ENCODE measurements at places on chromosomes 5 and 9.

DNA sequence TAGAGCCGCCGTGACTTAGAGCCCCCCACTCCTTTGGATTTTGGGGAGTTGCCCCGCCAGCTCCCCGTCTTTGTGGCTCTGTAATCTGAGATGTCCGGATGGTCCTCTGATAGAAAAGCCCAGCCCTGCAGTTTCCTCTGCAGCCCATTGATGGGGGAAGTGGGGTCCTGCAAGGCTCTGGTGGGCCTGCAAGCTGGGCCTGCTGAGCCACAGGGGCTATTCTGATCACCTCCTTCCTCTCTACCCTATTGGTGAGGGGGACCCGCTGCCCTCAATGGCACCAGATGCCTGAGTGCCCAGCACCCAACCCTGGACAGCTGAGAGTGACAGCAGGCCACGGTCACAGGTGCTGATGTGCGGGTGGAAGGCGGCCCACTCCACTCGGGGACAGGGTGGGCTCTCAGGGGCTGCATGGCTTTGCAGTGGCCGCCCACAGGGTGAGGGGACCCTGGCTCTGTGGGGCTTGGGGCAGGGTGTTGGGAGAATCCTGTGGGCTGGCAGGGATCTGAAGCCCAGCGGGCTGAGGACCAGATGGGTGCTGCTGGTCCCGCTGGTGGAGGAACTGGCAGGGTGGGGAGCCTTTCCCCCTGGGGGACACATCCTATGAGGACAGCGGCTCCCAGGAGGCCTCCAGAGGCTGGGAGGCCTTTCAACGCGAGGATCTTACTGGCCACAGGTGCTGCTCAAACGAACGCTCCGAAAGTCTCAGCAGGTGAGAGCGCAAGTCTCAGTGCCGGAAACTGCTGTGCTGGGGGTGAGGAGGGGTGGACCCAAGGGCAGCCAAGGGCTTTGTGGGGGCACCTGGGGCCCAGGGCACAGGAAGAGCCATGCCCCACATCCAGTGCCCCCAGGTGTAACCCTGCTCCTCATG is 30.0 kb upstream of the LPCAT1 start:
- peak; percentile 62 for DNase-seq

- no peak for DNase-seq
These were observed 111.8 kb downstream of the ACTL7B start for GRCh38 chr9:108743901-108744371.

GRCh38 chr5:153879596-153879995 is 159.1 kb downstream of the FAM114A2 start:
- DNase-seq = no peak

- DNase-seq = peak; percentile 39
These were observed 60.2 kb downstream of the TSTD2 start for GRCh38 chr9:97572892-97573365.

GRCh38 chr5:88480801-88481499 is 212.3 kb upstream of the TMEM161B start:
- no peak for DNase-seq

- DNase-seq = no peak
These were observed 22.7 kb upstream of the GNE start for GRCh38 chr9:36280989-36281388.

DNA sequence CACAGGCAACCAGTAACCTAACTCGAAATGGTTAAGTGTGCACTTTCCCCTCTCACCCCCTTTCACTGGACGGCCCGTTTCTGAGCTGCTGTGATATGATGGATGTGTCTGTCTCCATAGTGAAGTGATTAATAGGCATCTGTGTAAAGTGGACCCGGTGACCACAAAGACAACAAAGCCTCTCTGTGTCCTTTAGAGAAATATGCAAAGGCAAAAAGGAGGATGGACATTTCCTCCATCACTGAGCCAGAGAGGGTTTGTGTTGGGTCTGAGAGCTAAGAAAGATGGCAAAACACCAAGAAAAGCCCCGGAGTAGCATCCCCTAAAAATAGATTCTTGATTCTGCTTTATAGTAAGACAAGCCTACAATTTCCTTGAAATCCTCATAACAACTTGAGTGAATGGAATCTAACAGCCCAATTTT is 120.6 kb downstream of the SEMA6A start:
- no peak for DNase-seq

- peak; percentile 34 for DNase-seq
These were observed 260.9 kb upstream of the TUT7 start for GRCh38 chr9:86614871-86615849.

DNA sequence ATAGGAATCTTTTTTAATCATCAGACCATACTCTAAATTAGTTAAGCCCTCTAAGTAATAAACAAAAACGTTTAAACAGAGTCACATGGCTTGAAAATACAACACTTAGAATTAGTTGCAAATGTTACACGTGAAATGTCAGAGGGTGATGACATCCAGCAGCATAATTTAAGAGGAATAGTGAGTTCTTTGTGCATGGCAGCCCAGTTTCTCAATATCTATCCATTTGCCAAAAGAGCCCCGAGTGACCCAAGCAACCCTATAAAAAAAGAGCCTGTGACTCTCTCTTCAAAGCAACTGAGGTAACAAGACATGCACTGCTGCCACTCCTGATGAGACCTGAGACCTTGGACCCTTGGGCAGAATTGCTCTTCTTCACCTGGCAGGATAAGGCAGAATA is 96.9 kb upstream of the RASA1 start:
- no peak for DNase-seq
